ENCODE measurements at places on chromosomes 7 and 10.

- DNase-seq: no peak
Measured at GRCh38 chr10:87875929-87876571, 12.6 kb downstream of the PTEN start.

DNA sequence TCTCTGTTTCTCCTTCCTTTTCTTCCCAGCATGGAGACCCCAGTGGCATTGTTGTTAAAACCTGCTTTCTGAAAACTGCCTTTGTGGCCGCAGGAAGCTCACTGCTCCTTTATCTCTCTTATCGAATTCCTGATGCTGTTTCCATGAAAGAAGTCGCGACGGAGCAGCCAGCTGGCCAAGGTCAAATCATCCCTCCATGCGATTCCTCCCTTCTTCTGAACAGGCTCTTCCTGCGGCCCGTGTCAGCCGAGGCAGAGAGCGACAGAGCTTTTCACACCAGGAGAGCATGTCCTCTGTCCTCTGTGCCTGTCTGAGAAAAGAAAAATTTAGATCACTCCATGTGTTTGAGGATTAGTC lies 242.1 kb upstream of the PITRM1 start:
- no peak for DNase-seq

- no peak for DNase-seq
Measured at GRCh38 chr7:92631067-92631849, 41.1 kb upstream of the FAM133B start.

DNA sequence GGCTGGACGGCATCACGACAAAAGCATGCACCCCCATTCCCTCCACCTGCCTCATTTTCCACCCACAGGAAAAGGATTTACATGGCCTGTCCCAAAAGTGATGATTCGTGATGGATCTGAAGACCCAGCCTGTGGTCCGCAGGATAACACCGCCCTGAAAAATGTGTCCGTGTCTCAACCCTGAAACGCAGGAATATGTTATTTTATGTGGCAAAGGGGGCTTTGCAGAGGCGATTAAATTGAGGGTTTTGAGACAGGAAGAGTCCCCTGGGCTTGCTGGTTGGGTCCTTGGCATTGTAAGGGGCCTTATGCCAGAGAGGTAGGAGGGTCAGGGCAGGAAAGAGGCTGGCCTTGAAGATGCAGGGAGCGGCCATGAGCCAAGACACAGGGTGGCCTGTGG lies 80.2 kb upstream of the PPP2R2D start:
- DNase-seq: no peak

DNA sequence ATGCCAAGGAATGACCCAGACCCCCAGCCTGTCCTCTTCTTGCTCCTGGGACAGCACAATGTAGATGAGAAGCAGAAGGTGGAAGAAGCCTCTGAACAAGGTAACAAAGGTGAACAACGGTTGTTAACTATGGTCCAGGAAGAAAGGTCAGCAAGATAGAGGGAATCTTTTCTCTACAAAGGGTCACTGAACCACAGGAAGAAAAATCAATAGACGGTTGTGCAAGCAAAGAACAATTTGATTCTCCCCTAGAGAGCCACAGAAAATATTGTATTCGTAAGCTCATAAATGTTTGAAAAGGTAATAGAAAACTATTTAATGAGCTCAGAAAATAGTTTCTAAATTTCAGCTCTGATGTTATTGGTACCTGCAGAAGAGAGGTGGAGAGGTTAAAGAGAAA lies 111.3 kb downstream of the ST8SIA6 start:
- DNase-seq: no peak

- DNase-seq: no peak
Measured at GRCh38 chr10:113030453-113030852, 80.4 kb downstream of the TCF7L2 start.

DNA sequence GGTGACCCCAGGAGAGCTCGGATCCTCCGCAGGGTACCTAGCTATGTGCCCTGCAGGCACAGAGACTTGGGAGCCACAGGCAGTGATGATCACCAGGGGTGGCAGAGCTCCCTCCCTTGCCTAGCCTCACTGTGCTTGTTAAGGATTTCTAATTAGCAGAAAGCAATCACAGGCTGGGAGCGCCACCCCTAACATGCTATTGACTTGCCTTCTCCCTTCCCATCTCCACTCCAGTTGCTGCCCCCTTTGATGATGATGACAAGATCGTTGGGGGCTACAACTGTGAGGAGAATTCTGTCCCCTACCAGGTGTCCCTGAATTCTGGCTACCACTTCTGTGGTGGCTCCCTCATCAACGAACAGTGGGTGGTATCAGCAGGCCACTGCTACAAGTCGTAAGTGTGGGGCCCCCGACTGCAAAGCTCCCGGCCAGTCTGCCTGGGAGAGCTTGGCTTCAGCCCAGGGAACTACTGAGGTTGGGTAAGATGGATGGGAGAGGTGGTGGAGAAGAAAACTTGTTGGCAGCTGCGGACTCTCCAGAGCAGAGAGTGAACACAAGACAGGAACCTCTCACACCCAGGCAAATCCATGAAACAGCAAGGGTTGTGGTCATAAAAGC lies 1.2 kb downstream of the PRSS1 start:
- no peak for DNase-seq

DNA sequence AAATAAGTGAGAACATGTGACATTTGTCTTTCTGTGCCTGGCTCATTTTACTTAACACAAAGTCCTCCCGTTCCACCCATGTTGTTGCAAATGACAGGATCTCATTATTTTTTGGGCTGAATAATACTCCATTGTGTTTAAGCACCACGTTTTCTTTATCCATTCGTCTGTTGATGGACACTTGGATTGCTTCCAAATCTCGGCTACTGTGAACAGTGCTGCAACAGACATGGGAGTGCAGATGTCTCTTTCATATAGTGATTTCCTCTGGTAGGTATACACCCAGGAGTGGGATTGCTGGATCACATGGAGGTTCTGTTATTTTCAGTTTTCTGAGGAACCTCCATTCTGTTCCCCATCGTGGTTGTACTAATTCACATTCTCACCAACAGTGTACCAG lies 264.4 kb upstream of the GALNT17 start:
- DNase-seq: no peak

DNA sequence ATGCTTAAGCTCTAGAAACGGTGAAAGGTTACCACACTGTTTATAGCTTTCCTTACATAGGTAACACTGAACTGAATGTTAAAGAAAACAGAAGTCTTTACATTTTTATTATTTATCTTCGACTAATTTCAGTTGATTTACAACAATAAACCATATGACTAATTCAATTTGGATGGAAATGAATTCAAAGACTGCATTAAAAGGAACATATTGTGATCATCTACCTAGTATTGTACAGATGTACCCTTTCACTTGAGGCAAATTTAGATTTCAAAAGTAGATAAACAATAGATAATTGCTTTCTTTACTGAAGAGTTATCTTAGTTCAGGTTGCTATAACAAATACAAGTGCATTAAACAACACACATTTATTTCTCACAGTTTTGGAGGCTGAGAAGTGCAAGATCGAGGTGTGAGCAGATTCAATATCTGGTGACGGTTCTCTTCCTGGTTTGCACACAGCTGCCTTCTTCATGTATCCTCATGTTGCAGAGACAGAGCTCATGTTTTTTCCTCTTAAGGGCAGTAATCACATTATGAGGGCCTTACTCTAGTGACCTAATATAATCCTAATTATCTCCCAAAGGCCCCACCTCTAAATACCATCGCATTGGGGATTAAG lies 15.0 kb upstream of the ARMC3 start:
- no peak for DNase-seq

DNA sequence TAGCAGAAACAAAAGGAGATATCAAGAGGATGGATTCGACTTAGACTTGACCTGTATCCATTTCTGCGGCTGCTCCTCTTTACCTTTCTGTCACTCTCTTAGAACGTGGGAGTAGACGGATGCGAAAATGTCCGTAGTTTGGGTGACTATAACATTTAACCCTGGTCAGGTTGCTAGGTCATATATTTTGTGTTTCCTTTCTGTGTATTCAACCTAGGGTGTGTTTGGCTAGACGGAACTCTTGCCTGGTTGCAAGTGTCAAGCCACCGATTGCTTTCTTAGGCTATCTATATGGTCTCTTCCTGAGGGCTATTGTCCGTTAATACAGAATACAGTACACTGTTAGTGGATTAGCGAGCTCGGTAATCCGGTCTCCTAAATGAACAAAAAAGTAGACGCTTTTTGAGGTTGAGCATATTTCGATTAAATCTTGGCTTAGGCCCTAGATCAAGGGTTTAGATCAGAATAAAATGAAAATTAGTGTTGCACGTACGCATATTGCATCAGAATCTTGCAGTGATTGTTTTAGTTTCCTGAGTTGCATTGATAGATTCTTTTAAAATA lies 1.2 kb downstream of the PTEN start:
- no peak for DNase-seq

GRCh38 chr7:28684650-28685241 lies 272.4 kb downstream of the CREB5 start:
- no peak for DNase-seq

DNA sequence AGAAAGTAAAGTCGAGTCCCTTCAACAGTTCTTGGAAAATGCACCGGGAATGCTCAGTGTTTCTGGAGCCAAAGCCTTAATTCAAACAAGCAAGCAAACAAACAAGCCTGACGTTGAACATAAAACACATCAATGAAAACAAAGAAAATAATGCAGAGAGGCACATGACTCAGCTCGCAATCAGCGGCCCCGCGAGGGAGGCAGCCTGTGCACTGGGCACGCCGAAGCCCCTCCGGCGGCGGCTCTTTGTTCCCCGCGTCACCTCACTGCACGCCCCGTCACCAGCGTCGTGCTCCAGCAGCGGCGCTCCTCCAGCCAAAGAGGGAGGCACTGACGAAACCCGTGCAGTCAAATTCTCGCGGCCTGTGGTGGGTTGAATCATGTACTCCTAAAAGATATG lies 151.5 kb downstream of the DNAJB6 start:
- DNase-seq: no peak

- DNase-seq: no peak
Measured at GRCh38 chr10:96922978-96923948, 91.2 kb downstream of the LCOR start.

DNA sequence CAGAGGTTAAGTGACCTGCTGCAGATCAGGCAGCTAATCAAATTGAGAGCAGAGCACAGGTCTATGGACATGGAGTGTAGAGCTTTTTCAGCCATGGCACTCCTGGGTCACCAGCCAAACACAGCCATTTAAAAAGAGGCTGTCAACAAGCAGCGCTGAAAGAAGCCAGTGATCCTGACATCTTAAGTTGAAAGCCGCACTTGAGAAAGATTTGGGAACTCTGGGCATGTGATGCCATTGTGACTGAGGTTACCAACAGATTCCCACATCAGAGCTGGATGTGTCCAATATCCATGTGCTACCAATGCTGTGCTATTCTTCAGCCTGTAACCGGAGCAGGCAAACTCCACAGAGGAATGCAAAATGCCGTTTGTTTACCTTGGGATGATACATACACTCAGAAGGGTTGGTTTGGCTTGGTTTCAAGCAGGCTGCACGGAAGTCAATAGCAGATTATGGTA lies 56.2 kb upstream of the ABLIM1 start:
- DNase-seq: no peak

- DNase-seq: no peak
Measured at GRCh38 chr10:66927251-66927935, 1.6 kb downstream of the LRRTM3 start.

DNA sequence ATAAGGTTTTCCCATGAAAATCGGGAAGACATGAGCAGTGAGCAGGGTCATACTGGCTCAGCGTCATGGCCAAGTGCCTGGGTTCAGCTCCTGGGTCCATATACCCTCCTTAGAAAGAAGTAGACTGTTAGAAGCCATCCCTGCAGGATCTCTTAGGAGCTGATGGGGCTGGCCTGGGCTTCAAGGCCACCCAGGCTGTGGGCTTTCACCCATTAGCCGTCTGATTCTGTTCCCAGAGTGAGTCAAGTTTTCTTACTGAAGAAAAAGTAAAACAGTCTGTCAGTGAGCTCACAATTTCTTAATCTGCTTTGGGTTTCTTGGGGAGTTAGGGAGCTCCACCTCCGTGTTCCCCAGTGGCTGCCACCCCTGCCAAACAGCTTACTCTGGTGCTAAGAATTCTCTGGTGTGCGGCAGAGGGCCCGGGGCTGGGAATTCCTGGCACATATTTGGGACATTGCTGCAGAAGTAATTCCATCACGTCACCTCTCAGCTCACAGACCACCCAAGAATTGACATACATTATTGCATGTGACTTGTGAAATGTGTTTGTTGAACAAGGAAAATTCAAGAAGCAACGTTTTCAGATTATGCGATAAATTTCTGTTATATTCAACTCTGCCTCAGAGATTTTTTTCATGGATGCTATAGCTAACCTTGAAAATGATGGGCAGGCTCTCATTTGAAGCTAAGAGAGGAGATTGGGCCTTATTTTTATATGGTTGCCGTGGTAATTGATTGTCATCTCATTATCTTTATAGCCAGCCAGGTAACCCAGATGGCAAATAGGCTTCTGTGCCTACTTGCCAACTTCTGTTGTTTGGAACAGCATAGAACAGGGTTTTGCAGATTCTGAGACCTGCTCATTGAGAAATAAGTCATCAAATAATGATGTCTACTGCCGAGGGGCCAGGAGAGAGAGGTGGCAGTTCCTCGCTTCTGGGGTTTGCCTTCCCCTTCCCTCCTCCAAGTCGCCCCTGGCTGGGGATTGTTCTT lies 166.4 kb downstream of the CHN2 start:
- DNase-seq: no peak

DNA sequence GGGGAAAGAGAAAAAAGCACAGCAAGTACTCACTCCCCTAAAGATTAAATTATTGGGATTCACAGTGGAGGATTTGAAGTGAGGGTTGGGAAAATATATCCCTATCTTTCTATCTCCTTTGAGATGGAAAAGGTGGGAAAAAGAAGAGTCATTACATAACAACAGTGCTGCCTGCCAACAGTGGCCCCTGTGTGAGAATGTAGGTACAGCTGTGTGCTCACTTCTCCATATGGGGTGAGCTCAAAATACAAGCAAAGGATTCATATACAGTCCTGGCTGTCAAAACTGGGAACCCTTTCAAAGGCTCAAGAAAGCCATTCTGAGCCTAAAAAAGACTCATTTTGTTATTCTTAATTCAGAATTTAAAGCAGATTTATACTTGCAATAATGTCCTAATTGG lies 458.5 kb downstream of the GPAM start:
- no peak for DNase-seq

DNA sequence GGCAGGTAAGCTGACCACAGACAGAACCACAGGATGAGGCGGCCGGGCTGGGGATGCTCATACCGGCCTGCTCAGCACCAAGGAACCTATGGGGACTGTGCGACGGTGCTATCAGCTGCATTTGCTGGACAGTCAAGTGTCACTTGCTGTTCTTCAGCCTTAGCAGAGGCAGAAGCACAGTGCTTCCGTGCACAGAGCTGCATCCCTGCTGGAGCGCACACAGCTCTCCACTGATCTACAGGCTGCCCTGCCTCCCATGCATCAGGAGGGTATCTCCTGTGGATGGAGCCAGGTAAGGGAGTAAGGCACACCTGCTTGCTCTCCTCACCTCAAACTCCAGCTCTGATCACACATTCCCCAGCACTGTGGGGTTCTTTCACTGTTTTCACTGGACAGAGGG lies 97.5 kb downstream of the TNS3 start:
- no peak for DNase-seq

DNA sequence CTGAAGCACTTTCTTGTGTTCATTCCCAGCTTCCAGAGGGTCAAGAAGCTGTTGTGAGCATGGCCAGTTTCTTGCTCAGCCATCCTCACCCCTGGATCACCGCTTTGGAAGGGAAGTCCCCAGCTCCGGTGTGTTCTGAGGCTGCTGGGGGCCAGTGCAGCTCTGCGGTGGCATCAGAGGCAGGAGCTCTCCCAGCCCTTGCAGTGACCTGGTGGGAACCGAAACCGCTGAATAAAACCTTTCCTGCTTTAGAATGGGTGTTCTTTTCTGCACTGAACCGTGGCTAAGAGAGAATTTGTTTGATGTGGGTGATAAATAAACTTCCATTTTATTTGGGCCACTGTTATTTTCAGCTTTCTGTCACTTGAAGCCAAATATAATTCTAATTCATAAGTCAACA lies 450.9 kb upstream of the VSTM2A start:
- no peak for DNase-seq
